CD4-positive, alpha-beta T cell treated with Interleukin-1 beta for 1 hour (primary cell): ENCODE measurements at places on chromosomes 11 and 22.

GRCh38 chr11:45622861-45623260 is 42.6 kb downstream of the CHST1 start:
- DNase-seq: no peak

DNA sequence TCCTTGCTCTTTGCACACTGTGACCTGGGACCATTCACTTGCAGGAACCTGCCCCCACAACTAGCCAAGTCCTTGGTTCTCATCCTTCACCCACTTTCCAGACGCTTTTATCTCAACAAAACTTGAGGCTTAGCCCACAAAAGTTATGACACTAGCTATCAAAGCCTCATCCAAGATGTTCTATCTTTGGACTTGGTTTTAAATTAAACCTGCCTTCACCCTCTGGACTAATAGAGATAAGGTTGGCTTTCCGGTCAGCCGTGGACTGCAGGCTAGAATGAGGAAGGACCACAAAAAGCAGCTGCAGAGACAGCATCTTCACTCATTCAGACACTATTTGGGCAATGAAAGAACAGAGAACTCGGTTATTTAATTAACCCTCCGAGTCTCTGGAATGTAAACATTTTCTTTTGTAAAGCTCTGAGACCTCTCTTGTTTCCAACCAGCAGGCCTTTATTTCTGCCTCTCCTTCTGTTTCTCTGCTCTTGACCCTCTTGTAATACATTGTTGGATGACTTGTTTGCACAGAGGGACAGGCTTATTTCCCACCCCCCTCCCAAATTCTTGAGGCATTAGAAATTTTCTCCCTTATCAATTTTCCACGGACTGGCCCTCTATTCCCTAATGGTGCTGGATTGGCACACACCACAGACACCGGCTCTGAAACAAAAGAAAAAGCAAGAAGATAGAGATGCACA is 41.4 kb downstream of the ARL14EP start:
- DNase-seq: no peak

GRCh38 chr11:134797411-134798089 is 385.5 kb upstream of the B3GAT1 start:
- no peak for DNase-seq

DNA sequence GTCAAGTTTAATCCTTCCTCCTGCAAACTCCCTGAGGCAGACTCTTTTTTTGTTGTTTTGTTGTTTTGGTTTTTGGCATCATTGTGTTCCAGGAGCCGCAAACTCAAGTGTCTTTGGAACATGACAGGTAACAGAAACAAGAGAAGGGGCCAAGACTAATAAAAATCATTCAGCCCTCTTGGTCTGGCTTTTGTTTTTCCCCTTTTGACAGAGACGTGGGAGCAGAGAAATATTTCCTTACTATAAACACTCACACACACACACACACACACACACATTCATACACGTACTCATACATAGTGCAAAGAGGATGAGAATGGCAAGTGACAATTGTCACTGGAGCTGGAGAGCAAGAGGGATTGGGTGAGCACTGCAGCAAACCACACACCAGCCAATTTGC is 10.4 kb upstream of the ASPHD2 start:
- no peak for DNase-seq

GRCh38 chr11:28874706-28875105 is 766.5 kb downstream of the METTL15 start:
- DNase-seq: no peak

- peak; percentile 5 for DNase-seq
Observed at GRCh38 chr22:27668828-27669797, 132.4 kb downstream of the MN1 start.

GRCh38 chr11:25535467-25536272 is 796.3 kb upstream of the ANO3 start:
- DNase-seq: no peak
